ENCODE measurements at places on chromosomes 11 and 22.

GRCh38 chr11:57255618-57256017 is 18.6 kb upstream of the APLNR start:
- no peak for DNase-seq

GRCh38 chr22:35021161-35021560 is 44.8 kb upstream of the ISX start:
- no peak for DNase-seq

- no peak for DNase-seq
Measured at GRCh38 chr11:121458551-121458950, 5.8 kb upstream of the SORL1-AS1 start.

DNA sequence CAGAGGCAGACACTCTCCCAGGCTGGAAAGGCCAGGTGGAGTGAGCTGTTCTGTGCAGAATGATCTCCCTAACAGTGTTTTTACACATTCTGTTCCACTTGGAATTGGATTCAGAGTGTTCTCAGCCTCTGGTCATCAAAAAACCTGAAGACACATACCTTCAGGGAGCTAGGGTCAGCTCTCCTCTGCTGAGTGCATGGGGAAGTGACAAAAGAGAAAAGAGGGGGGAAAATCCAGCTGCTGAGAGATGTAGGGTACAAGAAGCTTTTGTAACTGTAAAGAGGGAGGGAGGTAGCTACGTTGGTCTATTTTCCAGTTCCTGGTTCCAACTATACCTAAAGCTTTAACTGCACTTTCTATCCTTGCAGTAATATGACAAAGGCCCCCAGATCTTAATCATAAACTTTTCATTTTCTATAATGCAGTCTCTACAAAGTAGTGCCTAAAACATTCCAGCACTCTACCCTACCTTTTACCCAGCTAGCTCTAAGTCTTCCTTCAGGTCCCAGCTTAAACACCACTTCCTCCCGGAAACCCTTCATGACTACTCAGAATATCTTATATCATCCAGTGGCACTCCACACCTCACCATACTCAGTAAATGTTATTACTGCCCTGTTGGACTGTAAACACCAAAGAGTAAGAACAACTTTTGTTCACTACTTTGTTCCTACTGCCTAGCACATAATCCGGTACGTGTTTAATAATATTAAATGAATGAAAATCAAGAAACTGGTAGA is 9.2 kb downstream of the MAPK1 start:
- no peak for DNase-seq

DNA sequence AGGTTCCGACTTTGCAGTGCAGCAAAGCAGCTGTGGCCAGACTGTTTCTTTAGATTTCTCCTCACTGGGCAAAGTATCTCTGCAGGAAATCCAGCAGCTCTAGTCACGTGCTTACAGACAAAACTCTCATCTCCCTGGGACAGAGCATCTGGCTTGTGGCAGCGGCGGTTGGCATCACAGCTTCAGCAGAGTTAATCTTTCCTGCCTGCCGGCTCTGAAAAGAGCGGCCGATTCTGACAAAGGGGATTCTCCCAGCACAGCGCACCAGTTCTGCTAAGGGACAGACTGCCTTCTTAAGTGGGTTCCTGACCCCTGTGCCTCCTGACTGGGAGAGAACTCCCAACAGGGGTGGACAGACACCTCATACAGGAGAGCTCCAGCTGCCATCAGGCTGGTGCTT is 1357.3 kb upstream of the TENM4 start:
- no peak for DNase-seq

DNA sequence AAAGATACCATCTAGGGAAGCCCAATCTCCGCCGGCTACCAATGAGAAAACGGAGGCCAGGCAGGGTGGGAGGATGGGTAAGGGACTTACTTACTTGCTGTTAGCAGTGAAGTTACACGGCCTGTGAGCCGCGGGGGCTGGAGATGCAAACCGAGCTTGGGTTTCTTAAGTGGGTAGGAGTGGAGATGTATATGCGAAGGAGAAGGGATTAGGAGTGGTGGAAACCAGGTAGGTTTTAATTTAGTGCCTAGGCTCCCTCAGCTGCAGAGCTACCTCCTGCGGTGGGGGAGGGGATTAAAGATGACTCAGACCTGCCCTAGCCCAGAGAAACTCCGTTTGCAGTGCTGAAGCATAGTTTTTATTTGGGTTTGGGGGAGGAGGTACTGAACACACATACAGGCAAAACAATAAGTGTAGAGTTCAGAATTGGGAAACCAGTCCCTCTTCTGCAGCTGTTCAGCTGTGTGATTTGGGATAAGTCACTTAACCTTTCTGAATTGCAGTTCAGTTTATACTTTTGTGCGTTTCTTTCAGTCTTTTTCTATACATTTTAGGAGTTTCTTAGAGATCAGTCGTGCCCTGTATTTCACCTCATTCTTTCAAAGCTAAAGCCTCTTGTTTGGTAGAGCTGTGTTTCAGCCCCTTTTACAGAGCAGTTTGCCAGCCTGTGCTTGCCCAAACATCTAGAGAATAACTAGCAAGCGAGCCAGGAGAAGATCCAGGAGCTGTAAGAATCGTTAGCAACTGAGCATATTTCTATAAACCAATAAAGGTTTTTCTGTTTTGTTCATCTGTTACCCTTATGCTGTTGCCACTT is 596 bp upstream of the TNRC6B start:
- DNase-seq: no peak

DNA sequence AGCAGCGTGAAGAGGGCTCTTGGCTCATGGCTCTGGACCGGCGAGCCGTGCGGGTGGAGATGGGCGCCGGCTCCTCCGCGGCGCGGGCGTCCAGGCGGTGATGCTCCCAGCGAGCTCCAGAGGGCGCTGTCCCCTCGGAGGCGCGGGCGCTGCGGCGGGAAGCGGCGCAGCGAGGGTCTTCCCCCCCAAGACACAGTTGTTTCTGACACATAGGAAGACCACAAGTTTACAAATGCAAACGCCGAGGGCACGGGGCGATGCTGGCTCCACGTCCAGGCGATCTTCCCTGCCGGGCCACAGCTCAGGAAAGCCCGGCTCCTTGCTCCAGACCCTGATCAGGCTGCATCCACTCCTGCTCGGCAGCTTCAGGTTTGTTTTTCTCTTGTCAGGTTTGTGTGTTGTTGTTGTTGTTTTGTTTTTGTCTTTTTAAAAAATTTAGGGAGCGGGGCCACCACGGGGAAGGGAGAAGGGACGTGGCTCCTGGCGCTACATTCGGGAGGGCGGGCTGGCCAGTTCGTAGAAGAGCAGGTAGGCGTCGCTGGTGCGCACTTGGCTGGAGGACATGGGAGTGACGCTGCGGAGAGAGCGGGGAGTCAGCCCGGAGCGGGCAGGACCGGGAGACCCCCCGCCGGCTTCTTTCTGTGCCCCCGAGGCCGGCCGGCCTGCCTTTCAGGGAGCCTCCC is 10.0 kb upstream of the MFRP start:
- peak; percentile 74 for DNase-seq

DNA sequence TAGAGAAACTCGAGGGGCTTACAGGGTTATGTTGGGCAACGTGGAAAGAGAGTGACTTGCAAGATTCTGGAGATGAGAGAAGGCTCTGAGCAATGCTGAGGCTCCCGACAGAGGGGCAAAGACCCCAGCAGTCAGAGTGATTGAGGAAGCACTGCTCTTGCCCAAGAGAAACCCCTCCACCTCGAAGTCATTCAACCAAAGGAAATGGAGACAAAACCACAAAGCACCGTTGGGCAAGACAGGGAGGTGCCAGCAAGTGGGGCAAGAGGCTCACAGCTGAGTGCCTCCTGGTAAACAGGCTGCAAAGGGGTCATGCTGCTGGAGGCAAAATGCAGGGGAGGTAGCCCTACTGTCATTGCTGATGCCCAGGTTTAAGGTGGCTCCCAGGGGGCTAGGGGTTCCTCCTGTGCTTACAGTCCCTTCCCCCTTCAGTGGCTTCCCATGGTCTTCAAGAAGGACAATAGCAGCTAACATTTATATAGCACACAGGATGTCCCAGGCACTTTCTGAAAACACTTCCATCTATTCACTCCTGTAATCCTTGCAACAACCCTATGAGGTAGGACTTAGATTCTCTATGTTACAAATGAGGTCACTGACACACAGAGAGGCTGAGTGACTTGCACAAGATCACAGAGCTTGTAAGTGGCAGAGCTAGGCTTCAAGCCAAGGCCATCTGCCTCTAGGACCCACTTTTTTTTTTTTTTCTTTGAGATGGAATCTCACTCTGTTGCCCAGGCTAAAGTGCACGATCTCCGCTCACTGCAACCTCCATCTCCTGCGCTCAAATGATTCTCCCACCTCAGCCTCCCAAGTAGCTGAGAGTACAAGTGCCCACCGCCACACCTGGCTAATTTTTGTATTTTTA is 18.1 kb upstream of the MYH9 start:
- no peak for DNase-seq
